ENCODE measurements at places on chromosomes 4 and X. TPM values are rescaled to one million over a fixed set of nuclear protein-coding genes. Genes with fewer than 3 reads are reported as not detected.

Gene ADH1B
- total RNA-seq = 518 TPM

Gene SORBS2
- 1,625 TPM for total RNA-seq

Gene TNMD
- not detected for total RNA-seq

Gene TSC22D3
- 532 TPM for total RNA-seq

Gene CORIN
- 3.3 TPM for total RNA-seq

Gene ASB12
- total RNA-seq = not detected

Gene SLC10A3
- 24.5 TPM for total RNA-seq

Gene HAND2
- total RNA-seq = 163 TPM

Gene TRIM2
- 28.3 TPM for total RNA-seq

Gene MXRA5
- 2.5 TPM for total RNA-seq

Gene EDNRA
- 8.0 TPM for total RNA-seq

Gene RBM46
- total RNA-seq = not detected

Gene RNF4
- 33.2 TPM for total RNA-seq

Gene HELT
- not detected for total RNA-seq

Gene HEPH
- 84.9 TPM for total RNA-seq

Gene TEX11
- not detected for total RNA-seq

Gene ABHD18
- total RNA-seq = 8.8 TPM

Gene IL1RAPL2
- total RNA-seq = 1.3 TPM

Gene PI4K2B
- total RNA-seq = 13.8 TPM

Gene GIMD1
- not detected for total RNA-seq

Gene GNPDA2
- 16.9 TPM for total RNA-seq

Gene NHSL2
- 10.4 TPM for total RNA-seq

Gene LRCH2
- total RNA-seq = 9.8 TPM

Gene DUSP21
- not detected for total RNA-seq

Gene OCIAD2
- 9.5 TPM for total RNA-seq

Gene ANXA3
- total RNA-seq = 179 TPM

Gene HSFX2
- total RNA-seq = not detected

Gene MSANTD1
- 0.06 TPM for total RNA-seq

Gene YY2
- total RNA-seq = 1.1 TPM

Gene CXCL3
- total RNA-seq = 2.2 TPM

Gene FRG2
- total RNA-seq = not detected

Gene SLAIN2
- total RNA-seq = 85.1 TPM

Gene HPGDS
- total RNA-seq = 3.1 TPM

Gene ZNF630
- total RNA-seq = 2.7 TPM

Gene SAGE1
- not detected for total RNA-seq

Gene SLC39A8
- 5.9 TPM for total RNA-seq

Gene HPGD
- total RNA-seq = 20.0 TPM

Gene UGT2B15
- not detected for total RNA-seq

Gene GPC3
- 13.3 TPM for total RNA-seq

Gene FHIP1A
- 2.5 TPM for total RNA-seq

Gene SLC2A9
- 6.0 TPM for total RNA-seq

Gene GLRA3
- total RNA-seq = under 0.01 TPM

Gene TCEAL7
- 10.4 TPM for total RNA-seq

Gene PRSS12
- 0.50 TPM for total RNA-seq

Gene ACSL1
- total RNA-seq = 43.5 TPM

Gene PTTG2
- 0.98 TPM for total RNA-seq

Gene FAM184B
- not detected for total RNA-seq

Gene USP17L30
- total RNA-seq = not detected

Gene SH3TC1
- total RNA-seq = 18.7 TPM

Gene VCX2
- not detected for total RNA-seq

Gene SHROOM2
- total RNA-seq = 0.42 TPM

Gene CXorf65
- total RNA-seq = not detected

Gene CYBB
- total RNA-seq = 13.3 TPM

Gene ALB
- not detected for total RNA-seq

Gene HS3ST1
- 12.5 TPM for total RNA-seq

Gene TMEM185A
- total RNA-seq = 18.8 TPM

Gene NUP62CL
- not detected for total RNA-seq

Gene ARHGAP6
- total RNA-seq = 25.2 TPM

Gene MAP7D2
- total RNA-seq = 0.42 TPM

Data from esophagus muscularis mucosa (tissue), 4 donors.